ENCODE measurements at places on chromosomes 11 and 22. TPM values are rescaled to one million over a fixed set of nuclear protein-coding genes. Genes with fewer than 3 reads are reported as not detected.
A peak's percentile ranks its signal among the peaks of the same experiment; 100 is the strongest.

DNA sequence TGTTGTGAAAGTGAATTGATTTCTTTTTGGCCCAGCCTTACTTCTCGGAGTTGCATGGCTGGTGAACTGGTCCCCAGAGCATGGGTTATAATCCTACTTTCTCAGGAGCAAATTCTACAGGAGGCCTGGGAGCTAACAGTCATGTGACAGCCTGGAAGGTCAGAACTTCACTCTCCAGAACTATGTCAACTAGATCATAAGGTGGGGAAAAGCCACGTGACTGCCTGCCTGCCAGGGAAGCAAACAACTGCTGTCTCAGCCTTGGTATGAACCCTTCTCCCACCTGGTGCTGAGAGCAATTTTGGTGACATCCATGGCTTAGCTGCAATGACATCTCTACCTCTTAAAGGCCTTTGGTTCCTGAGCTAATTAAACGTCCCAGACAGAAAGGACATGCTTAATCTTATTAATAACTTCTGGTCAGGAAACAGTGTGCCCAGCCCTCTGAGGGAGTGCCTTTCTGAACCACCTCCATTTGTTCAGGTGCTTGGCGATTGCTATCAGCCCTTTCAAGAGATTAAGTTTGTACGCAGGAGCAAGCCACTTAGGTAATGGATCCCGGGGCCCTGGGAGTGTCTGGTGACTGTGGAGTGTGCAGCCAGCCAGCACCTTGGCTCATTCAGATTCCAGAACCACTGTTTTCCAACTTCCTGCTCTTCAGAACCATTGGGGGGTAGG is 1.4 kb upstream of the CREB3L1 start:
- DNase-seq: peak; percentile 42

DNA sequence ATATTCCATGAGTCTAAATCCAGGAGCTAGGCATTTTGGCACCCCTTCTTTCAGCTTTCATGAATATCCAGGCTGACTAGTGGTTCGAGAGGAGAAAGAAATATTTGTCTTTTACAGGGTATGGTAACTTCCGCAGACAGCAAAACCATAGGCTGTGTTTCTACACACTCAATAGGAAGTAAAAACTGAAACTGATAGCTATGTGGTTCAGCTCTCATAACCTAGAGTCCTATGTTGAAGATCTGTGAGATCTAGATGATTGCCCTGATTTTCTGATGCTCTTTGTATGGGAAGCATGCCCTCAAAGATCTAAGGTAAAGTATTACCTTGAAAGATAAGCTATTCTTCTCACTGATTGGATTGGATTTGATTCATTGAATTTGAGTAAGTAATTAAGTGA is 118.3 kb downstream of the CD44 start:
- no peak for DNase-seq

Gene P4HA3
- total RNA-seq: 2.2 TPM

GRCh38 chr11:75350743-75351540 is 519 bp downstream of the ARRB1 start:
- DNase-seq: peak; percentile 44

- no peak for DNase-seq
Observed at GRCh38 chr11:32316232-32316631, 119.1 kb downstream of the WT1 start.

- no peak for DNase-seq
Observed at GRCh38 chr11:78562398-78562797, 12.3 kb downstream of the NARS2 start.

- DNase-seq: no peak
Observed at GRCh38 chr11:33659370-33660139, 41.1 kb downstream of the C11orf91 start.

DNA sequence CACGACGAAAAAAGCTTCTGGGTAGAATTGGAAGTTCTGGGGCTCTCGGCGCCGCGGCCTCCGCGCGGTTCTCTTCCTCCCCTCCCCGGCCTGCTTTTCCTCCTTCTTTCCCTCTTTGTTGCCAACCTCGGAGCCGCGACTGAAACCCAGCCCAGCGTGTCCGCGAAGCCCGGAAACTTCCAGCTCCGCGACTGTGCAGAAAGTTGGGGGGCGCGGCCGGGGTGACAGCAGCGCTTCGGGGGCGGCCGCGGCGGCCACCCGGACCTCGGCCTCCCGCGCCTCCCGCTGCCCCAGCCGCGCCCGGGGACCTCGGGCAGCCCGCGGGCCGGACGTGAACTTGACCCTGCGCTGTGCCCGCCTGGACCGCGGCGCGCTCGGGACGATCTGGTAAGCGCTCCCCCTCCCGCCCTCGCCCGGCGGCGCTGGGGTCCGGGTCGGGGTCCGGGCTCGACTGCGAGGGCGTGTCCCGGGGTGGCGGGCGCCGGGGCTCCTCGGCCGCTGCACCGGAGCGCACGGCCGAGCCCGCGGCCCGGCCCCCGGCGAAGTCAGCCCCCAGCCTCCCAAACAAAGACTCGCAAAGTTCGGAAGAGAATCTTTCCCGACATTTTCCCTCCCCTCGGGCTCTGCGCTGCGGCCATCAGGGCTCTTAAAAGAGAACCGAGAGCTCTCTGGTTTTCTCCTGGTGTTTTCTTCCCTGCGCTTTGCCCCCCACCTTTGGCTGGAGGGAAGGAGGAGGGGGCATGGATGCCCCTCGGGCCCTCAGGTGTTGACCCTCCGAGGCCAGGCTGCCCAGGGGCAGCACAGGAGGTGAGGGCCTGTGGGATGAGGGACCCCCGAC is 67.9 kb upstream of the WNT7B start:
- no peak for DNase-seq

DNA sequence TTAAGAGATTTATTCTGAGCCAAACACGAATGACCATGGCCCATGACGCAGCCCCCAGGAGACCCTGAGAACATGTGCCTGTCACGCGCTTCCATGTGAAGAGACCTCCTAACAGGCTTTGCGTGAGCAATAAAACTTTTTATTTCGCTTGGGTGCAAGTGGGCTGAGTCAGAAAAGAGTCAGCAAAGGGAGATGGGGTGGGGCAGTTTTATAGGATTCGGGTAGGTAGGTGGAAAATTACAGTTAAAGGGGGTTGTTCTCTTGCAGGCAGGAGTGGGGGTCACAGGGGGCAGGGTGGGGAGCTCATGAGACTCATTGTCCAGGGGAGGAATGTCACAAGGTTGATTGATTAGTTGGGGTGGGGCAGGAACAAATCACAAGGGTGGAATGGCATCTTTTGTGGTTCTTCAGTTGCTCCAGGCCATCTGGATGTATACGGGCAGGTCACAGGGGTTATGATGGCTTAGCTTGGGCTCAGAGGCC is 77.2 kb upstream of the FTH1 start:
- DNase-seq: no peak

DNA sequence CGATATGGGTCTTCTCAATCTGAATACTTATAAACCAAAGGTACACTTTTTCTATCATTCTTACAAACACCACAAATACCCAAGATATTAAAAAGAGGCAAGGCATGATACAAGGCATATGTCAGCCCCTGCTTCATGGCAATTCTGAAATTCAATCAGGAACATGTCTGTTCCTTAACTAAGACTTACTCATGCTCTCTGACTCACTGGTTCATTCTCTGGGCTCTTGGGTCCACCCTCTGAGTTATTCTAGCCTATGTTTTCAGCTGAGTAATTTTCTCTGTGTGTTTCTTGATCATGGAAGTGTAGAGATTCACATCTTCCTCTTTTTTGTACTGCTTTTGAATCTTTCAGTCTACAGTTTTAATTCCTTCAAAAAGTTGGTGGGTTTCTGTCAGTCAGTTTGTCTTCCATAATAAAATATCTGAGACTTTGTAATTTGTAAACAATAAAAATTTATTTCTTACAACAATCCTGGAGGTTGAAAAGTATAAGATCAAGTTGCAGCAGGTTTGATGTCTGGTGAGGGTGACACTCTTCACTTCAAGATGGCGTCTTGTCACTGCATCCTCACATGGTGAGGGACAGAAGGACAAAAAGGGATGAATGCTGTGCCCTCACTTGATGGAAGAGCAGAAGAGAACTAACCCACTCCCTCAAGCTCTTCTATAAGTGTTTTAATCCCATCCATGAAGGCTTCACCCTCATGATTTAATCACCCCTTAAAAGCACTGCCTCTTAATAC is 211.7 kb downstream of the FAM76B start:
- DNase-seq: no peak

Gene MB
- not detected for total RNA-seq

- DNase-seq: peak; percentile 53
Observed at GRCh38 chr11:34605481-34606325, 15.2 kb upstream of the EHF start.

Gene BEST1
- total RNA-seq: 47.8 TPM

Gene OR8B12
- total RNA-seq: not detected

All from SK-MEL-5 (cell line).